ENCODE measurements at places on chromosomes 12 and 14. TPM values are rescaled to one million over a fixed set of nuclear protein-coding genes. Genes with fewer than 3 reads are reported as not detected.
A peak's percentile ranks its signal among the peaks of the same experiment; 100 is the strongest.

GRCh38 chr12:93087840-93088610 is 158.9 kb upstream of the EEA1 start:
- H3K27ac ChIP-seq = no peak overlapping the region
- DNase-seq = no peak
- no peaks in the 10 kb centered on the region for H3K4me1 ChIP-seq
- H3K36me3 ChIP-seq = no peaks in the 10 kb centered on the region
- no peak overlapping the region for H3K4me3 ChIP-seq
- no peaks in the 10 kb centered on the region for H3K27me3 ChIP-seq

DNA sequence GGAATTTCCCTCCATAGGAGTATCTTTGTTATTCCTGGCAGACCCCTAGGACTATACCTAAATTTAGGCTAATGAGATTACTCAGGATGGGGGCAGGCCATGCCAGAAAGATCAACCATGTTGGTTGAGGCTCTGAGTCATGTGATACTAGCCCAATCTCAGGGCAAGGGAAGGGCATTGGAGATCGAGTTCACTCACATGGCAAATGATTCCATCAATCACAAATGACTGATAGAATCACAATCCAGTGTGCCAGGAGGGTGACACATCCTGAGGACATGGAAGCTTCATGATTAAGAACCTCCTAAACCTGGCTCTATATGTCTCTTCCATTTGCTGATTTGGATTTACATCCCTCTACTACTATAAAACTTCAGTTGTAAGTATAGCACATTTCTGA is 182.3 kb downstream of the NTF3 start:
- no peak overlapping the region for H3K4me3 ChIP-seq
- no peak for DNase-seq
- no peak overlapping the region for H3K27ac ChIP-seq
- no peaks in the 10 kb centered on the region for H3K36me3 ChIP-seq
- no peaks in the 10 kb centered on the region for H3K27me3 ChIP-seq
- no peaks in the 10 kb centered on the region for H3K4me1 ChIP-seq

DNA sequence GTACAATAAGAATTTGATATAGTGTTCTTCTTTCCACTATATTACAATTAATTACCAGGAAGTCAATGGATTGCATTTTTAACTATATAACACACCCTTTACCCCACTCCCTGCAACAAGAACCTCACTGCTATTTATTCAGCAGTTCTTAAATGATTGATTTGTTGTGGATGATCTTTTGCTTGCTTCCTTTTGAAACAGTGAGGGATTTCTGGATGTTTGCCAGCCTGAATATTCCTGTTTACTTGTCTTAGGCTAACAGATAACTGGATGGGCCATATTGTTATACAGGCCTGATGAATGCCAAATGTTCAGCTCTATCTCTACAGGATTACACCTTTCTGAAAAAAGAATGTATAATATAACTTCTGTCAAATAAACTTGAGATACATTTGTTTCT is 497.6 kb downstream of the APAF1 start:
- no peaks in the 10 kb centered on the region for H3K36me3 ChIP-seq
- no peak overlapping the region for H3K27ac ChIP-seq
- no peaks in the 10 kb centered on the region for H3K4me1 ChIP-seq
- no peaks in the 10 kb centered on the region for H3K27me3 ChIP-seq
- DNase-seq = no peak

GRCh38 chr12:100138048-100138802 is 4.4 kb downstream of the BLTP3B start:
- peaks cover 8% of the 10 kb centered on the region for H3K4me1 ChIP-seq
- H3K4me3 ChIP-seq = no peak overlapping the region
- H3K36me3 ChIP-seq = no peaks in the 10 kb centered on the region
- H3K27ac ChIP-seq = no peak overlapping the region
- no peak for DNase-seq

- H3K36me3 ChIP-seq = no peaks in the 10 kb centered on the region
- no peak overlapping the region for H3K27ac ChIP-seq
- peaks cover 4% of the 10 kb centered on the region for H3K4me1 ChIP-seq
- DNase-seq = no peak
- H3K4me3 ChIP-seq = no peak overlapping the region
These were observed 45.3 kb downstream of the SETD3 start for GRCh38 chr14:99435327-99435726.

- H3K4me1 ChIP-seq = no peaks in the 10 kb centered on the region
- H3K27ac ChIP-seq = no peak overlapping the region
- no peak for DNase-seq
- no peaks in the 10 kb centered on the region for H3K27me3 ChIP-seq
These were observed 343.4 kb downstream of the LRIG3 start for GRCh38 chr12:58576916-58577315.

DNA sequence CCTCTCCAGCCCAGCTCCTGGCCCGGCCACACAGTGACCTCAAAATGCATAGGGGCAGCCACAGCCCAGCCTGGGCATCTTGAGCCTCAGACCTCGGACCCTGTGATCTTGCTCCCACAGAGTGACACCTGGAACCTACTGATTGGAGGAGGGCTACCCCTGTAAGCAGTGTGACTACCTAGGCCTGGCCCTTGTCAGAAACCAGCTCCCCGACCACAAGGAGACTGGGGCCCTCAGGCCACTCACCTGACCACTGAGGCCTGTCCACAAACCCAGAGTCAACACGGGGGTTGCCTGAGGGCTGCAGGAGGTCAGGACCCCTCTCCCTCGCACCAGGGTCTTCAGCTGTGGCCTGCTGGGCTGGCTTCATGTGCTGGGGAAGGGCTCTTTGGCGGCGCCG is 9.0 kb downstream of the ANHX start:
- DNase-seq = no peak
- no peaks in the 10 kb centered on the region for H3K27me3 ChIP-seq
- no peak overlapping the region for H3K4me3 ChIP-seq
- no peak overlapping the region for H3K27ac ChIP-seq
- H3K36me3 ChIP-seq = no peaks in the 10 kb centered on the region

DNA sequence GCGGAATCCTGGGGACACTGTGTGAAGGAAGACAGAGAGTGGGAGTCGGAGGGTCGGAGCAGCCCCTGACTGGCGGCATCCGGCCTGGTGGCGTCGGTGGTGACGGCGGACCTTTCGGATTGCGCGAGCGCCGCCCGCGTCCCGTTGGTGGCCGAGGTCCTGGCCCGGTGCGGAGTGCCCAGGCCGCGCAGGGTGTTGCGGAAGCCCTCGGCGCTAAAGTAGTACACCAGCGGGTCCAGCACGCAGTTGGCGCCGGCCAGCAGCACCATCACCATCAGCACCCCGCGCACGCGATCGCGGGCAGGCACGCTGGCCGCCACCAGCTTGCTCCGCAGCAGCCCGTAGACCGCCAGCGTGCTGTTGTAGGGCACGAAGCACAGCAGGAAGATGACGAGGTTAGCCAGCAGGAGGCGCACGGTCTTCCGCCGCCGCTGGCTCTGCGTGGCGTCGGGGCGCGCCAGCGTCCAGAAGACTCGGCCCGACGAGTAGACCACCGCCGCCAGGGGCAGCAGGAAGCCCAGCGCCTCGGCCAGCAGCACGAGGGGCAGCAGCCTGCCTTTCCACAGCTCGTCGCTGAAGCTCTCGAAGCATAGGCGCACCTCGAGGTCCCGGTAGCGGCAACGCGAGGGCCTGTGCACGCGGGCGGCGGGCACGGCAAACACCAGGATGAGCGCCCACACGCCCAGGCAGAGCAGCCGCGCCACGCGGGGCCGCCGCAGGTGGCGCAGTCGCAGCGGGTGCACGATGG is 13.1 kb upstream of the CHD4 start:
- DNase-seq = peak; percentile 46
- peaks cover 6% of the 10 kb centered on the region for H3K27me3 ChIP-seq
- H3K4me1 ChIP-seq = peaks cover 9% of the 10 kb centered on the region
- H3K27ac ChIP-seq = no peak overlapping the region

DNA sequence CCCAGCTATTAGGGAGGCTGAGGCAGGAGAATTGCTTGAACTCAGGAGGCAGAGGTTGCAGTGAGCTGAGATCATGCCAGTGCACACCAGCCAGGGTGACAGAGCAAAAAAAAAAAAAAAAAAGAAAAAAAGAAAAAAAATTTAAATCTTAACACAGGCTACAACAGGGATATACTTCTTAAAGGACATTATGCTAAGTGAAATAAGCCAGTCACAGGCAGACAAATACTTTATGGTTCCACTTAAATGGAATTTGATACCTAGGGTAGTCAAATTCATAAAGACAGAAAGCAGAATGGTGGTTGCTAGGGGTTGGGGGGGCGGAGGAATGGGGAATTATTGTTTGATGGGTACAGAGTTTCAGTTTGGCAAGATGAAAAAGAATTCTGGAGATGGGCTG is 14.8 kb upstream of the PPTC7 start:
- no peak for DNase-seq
- H3K36me3 ChIP-seq = no peaks in the 10 kb centered on the region
- no peaks in the 10 kb centered on the region for H3K4me1 ChIP-seq
- H3K4me3 ChIP-seq = no peak overlapping the region
- H3K27ac ChIP-seq = no peak overlapping the region

- DNase-seq = no peak
- H3K27ac ChIP-seq = no peak overlapping the region
- no peaks in the 10 kb centered on the region for H3K36me3 ChIP-seq
- no peaks in the 10 kb centered on the region for H3K27me3 ChIP-seq
- H3K4me3 ChIP-seq = no peak overlapping the region
These were observed 82.8 kb upstream of the RASSF8 start for GRCh38 chr12:25875661-25876060.

- H3K4me3 ChIP-seq = no peak overlapping the region
- H3K36me3 ChIP-seq = no peaks in the 10 kb centered on the region
- DNase-seq = no peak
- no peak overlapping the region for H3K27ac ChIP-seq
- H3K27me3 ChIP-seq = no peaks in the 10 kb centered on the region
These were observed 108.8 kb downstream of the PTPN11 start for GRCh38 chr12:112527501-112527900.

DNA sequence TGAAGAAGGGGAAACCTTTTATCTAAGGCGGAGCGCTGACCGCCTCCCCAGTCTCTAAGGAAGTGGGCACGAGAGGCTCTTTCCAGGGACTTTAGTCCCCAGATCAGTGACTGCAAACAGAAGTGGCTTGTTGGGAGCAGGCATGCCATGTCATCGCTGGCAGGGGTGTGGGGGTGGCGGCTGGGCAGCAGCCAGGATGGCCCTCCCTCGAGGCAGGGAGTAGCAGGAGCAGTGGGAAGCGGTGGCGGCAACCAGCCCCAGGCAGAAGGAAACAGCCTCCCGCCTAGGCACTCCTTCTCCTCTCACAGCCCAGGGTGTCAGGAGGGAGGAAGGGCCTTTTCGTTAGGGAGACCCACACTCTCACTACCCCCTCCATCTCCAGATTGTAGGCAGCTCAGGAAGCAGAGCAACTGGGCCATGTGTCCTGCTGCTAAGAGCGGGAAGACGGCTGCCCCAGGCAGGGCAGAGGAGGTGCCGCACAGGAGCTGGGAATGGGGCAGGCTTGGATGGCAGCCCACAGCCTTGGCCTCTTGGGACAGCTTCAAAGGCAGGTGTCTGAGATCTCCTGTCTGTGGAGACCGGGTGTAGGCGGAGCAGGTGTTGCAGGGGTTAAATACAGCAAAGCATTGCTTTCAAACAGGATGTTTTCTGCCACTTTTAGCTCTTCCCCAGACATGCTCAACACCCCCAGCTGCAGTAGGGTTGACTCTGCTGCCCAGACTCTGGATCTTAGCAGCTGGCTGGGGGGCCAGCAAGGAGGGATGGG is 21.8 kb downstream of the VDR start:
- no peaks in the 10 kb centered on the region for H3K27me3 ChIP-seq
- H3K4me1 ChIP-seq = no peaks in the 10 kb centered on the region
- H3K36me3 ChIP-seq = peaks cover 6% of the 10 kb centered on the region
- no peak overlapping the region for H3K4me3 ChIP-seq

DNA sequence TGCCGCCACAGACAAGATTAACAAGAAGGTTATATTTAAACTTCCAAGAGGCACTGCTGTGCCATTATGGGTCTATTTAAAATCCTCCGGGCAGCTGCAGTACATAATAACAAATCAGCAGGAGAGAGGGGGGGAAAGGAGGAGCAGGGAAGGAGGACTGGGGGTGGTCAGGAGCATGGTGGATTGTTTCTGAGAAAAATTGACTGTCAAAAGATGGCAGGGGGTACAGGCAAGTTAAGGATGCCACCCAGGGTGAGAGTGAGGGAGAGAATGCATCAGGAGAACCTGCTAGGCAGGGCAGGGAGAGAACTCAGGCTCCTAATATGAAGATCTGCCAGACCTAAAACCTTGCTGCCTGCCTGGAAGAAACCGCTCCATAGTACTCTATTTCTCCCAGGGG is 181.8 kb downstream of the GRIN2B start:
- no peaks in the 10 kb centered on the region for H3K36me3 ChIP-seq
- H3K4me1 ChIP-seq = no peaks in the 10 kb centered on the region
- no peak for DNase-seq
- H3K4me3 ChIP-seq = no peak overlapping the region

DNA sequence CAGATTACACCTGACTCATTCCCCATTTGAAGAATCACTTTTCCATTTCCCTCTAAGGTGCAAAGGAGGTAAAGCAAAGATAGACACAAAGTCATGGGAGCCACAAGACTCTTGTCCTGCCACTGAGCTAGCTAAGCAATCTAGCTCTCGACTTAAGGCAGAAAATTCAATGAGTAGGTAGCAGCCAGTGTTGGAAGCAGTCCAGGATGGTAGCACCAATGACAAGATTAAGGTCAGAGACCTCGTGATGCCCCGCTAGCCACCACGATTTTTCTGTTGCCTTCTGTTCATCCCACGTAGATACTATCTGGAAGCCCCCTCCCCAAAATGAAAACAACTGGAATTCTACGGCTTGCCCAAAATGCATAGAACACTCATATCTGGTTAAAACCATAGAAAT is 1.4 kb downstream of the VAMP1 start:
- no peak overlapping the region for H3K4me3 ChIP-seq
- H3K36me3 ChIP-seq = peaks cover 20% of the 10 kb centered on the region
- H3K27ac ChIP-seq = peak overlapping the region; percentile 77
- H3K4me1 ChIP-seq = peaks cover 27% of the 10 kb centered on the region
- no peaks in the 10 kb centered on the region for H3K27me3 ChIP-seq

DNA sequence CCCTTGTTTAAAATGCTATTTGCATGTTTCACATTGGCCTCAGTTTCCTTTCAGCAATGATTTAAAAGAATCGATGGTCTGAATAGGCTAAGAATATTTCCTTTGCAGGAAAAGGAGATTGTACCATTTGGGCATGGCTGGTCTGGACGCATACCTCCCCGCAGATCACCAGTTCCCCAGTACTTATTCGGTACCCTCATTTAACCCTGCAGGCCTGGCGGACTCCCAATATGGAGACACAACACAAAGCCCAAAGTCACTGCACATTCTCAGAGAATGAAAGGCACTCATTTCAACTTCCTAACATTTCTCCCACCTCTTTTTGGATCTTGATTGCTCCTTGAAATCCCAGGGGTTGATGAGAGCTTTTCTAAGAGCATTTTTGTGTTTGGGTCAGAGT is 152.9 kb downstream of the GCH1 start:
- no peak overlapping the region for H3K4me3 ChIP-seq
- DNase-seq = no peak
- H3K36me3 ChIP-seq = no peaks in the 10 kb centered on the region
- no peaks in the 10 kb centered on the region for H3K27me3 ChIP-seq
- no peak overlapping the region for H3K27ac ChIP-seq
- no peaks in the 10 kb centered on the region for H3K4me1 ChIP-seq

The IFNG-AS1 gene
- not detected for polyA plus RNA-seq

The CRIP2 gene
- 141 TPM for polyA plus RNA-seq

The LRP6 gene
- 3.5 TPM for polyA plus RNA-seq

The TAS2R46 gene
- 0.10 TPM for polyA plus RNA-seq

The RNASE7 gene
- not detected for polyA plus RNA-seq

The C1S gene
- 171 TPM for polyA plus RNA-seq

The NKX2-1 gene
- polyA plus RNA-seq = not detected

The IFI27L2 gene
- polyA plus RNA-seq = 291 TPM

Measured in adrenal gland (tissue), 19 donors.